ENCODE measurements at places on chromosomes 4 and X. TPM values are rescaled to one million over a fixed set of nuclear protein-coding genes. Genes with fewer than 3 reads are reported as not detected.

DNA sequence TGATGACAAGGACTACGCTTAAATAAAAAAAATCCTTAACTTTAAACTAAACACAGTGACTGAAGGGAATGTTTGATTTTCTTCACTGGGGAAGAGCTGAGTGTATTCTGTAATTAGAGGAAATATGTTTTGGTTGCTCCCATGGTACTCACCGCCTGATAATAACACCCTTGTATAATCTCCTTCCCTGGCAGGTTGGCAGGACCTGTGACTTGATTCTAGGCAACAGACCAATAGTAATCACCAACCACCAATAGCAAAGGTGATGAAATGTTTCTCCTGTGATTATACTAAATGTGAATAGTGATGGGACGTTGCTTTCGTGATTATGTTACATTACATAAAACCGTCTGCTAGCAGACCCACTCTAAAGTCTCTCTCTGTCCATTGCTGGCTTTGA lies 536.8 kb upstream of the CPEB2 start:
- no peak for DNase-seq

DNA sequence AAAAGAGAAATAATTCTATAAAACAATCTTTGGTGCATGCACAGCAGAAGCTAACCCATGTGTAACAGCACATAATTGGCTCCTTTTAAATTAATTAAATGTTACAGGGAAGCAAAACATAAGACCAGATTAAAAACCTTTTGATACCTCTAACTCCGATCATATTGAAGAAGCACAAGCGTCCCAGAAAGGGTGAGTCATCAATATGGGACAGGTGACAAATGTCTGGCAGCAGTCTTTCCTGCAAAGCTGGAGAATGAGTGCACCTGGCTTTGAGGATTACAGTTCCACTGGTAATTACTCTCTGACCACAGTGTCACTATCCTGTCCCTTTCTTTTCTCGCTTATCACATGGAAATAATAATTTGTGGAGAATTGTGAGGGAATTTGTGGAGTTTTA lies 94.6 kb downstream of the FAM9B start:
- DNase-seq, result no peak

GRCh38 chr4:164068392-164068791 lies 573.9 kb downstream of the TMA16 start:
- DNase-seq, result no peak

DNA sequence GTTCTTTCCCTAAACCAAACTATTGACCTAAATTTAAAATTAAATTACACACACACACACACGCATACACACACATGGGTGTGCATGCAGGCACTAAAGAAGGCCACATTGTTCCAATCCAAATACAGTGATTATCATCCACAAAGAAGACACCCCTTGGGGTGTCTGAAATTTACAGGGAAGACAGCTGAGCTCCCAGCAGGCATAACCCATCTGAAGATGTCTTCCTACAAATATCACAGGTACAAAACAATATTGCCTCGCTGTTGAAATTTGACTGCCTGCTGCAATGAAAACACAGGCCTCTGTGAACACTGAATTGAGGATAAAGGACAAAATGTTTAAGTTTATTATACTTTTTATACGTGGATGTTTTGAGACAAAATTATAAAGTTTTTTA lies 50.2 kb upstream of the SLC7A11 start:
- DNase-seq, result no peak

The SPP1 gene
- 375 TPM for total RNA-seq

The ADD1 gene
- total RNA-seq, result 197 TPM

The HSD17B13 gene
- total RNA-seq, result 0.12 TPM

The HS3ST1 gene
- 2.5 TPM for total RNA-seq

GRCh38 chrX:56313308-56313707 lies 81.2 kb downstream of the KLF8 start:
- DNase-seq, result no peak

- no peak for DNase-seq
These were observed 3.4 kb downstream of the HEPH start for GRCh38 chrX:66167431-66167830.

DNA sequence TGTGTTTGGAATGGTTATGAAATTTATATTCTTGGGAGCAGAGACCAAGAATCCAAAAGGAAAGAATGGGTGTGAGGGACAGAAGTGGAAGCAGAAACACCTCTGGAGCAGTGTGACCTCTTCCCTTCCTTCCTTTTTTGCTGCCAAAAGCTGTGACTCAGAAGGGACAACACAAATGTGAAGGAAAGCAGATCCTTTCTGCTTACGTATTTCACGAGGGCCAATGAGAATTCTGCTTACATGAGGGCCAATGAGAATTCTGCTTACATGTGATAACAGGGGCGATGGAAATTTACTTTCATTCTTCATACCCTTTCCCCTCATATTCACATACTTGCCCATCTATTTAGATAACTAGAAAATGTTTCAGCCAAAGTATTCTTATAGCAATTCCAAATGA lies 404.6 kb downstream of the PRDM5 start:
- DNase-seq, result no peak

The MAGEC2 gene
- total RNA-seq, result not detected

- DNase-seq, result no peak
These were observed 12.3 kb downstream of the STARD8 start for GRCh38 chrX:68659786-68660185.

The COL25A1 gene
- 9.2 TPM for total RNA-seq

DNA sequence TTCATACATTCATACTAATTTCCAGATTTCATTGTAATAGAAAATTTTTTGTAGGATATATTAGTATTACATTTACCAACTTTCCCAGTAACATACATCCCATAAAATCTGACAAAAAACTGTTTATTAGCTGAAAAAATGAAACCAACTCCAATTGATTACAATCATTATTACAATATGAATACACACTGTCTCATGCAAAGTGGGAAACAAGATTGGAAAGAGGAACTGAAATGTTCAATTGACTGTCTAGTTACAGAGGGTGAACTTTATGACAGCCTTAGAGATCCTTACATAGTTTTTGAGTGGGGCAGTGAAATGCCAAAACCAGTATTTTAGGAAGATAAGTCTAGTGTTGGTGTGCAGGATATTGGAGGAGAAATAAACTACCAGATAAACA lies 2.3 kb upstream of the AMBN start:
- no peak for DNase-seq

DNA sequence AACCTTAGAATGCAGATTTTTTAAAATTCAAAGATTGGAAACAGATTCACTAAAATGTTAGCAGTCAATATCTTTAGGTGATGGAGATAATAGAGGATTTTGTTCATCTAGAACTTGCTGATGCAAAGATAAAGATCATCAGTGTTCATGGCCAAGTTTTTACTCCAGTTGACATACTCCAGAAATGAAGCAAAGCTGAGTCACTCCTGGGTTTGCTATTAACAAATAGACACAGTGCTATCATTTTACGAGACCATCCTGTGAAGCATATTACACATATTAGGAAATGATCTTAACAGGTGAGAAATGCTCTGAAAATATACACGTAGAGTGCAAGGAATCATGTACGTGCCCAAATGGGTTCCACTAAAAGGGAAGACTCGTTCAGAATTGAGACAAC lies 170.6 kb upstream of the FAM9B start:
- DNase-seq, result no peak

The DCUN1D4 gene
- total RNA-seq, result 62.4 TPM

- DNase-seq, result no peak
These were observed 12.7 kb downstream of the MGARP start for GRCh38 chr4:139267301-139267700.

- no peak for DNase-seq
These were observed 287.0 kb upstream of the RASGEF1B start for GRCh38 chr4:81758574-81759264.

The CORIN gene
- 34.6 TPM for total RNA-seq
